ENCODE measurements at places on chromosomes 7 and 10. TPM values are rescaled to one million over a fixed set of nuclear protein-coding genes. Genes with fewer than 3 reads are reported as not detected.

Gene VAX1
- not detected for total RNA-seq

Gene EPHB6
- total RNA-seq: 84.3 TPM

Gene CACUL1
- 24.9 TPM for total RNA-seq

Gene TSPAN33
- 8.3 TPM for total RNA-seq

Gene MMP21
- total RNA-seq: 0.30 TPM

Gene DLX6
- total RNA-seq: not detected

Gene NUTM2B
- 0.21 TPM for total RNA-seq

Gene EIF5AL1
- not detected for total RNA-seq

Gene CUBN
- 38.5 TPM for total RNA-seq

Data from tibial nerve (tissue), 4 donors.